GM03348 (cell line): ENCODE measurements at places on chromosomes 6 and 20.

DNA sequence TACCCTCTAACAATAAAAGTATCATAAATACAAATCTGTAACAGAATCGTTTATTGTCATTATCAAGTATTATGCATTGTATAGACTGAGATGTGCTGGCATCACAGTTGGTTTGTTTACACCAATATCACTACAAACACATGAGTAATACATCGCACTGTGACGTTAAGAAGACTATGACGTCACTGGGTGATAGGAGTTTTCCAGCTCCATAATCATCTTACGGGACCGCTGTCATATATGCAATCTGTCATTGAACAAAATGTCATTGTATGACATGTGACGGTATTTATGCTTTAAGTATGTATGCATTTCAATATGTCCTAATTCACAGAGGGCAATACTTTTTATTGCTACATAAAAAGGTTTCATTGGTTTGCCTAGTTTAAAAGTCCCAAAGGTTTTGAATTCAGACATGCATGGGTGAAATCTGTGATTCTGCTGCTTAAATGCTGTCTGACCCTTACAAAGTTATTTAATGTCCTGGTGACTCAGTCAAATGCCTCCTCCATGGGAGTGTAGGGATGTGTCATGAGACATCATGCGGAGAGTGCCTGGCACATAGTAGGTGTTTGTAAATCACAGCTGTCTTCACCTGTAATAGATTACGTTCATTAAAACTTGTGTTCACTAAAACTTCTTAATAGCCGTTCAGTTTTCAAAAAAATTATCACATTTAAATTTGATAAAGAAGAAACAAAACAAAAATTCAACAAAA lies 160.7 kb upstream of the PDE10A start:
- no peak for DNase-seq

GRCh38 chr6:118815495-118815894 lies 78.5 kb upstream of the ASF1A start:
- DNase-seq = no peak

- no peak for DNase-seq
Observed at GRCh38 chr20:53609491-53610445, 16.1 kb upstream of the ZNF217 start.

DNA sequence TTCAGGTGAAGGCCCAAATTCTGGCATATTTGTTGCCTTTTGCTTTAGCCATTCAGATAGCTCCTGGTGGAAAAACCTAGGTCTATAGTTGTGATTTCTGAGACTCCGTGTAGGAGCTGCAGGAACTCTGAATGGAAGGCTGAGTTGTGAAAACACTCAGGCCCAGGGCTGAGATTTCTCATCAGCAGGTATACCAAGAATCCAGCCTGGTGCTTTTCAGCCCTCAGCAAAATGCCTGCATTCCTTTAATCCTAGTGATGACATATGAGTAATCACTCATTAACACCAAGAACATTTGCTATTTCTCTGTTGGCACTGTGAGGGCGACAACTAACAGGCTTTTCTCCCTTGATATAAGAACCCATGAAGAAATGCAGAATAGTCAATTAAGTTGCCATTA lies 546.1 kb upstream of the MAN1A1 start:
- DNase-seq = no peak

GRCh38 chr6:165628955-165629354 lies 34.1 kb downstream of the PDE10A start:
- no peak for DNase-seq
